ENCODE measurements at places on chromosomes 2 and 18.

- no peak for DNase-seq
Measured at GRCh38 chr18:35118641-35119040, 77.4 kb downstream of the MAPRE2 start.

DNA sequence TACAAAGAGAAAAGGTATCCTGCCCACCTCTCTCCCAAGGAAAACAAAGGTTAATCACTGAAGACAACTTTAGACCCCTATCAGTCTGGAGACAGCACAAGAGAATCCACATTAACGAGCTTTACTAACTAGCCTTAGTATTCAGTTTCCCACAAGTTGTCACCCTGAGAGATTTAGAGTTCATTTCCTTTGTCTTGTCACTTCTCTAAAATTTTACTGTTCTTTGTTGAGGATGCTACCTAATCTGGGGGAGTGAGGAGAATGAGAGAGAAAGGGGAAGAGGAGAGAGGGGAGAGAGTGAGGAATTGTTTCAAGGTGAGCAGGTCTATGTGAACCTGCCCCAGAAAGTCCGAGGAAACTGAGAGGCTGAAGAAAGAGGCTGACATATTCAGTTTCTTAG is 28.4 kb downstream of the C2orf76 start:
- DNase-seq, result no peak

- no peak for DNase-seq
Measured at GRCh38 chr18:22113144-22113844, 56.1 kb upstream of the GATA6 start.

DNA sequence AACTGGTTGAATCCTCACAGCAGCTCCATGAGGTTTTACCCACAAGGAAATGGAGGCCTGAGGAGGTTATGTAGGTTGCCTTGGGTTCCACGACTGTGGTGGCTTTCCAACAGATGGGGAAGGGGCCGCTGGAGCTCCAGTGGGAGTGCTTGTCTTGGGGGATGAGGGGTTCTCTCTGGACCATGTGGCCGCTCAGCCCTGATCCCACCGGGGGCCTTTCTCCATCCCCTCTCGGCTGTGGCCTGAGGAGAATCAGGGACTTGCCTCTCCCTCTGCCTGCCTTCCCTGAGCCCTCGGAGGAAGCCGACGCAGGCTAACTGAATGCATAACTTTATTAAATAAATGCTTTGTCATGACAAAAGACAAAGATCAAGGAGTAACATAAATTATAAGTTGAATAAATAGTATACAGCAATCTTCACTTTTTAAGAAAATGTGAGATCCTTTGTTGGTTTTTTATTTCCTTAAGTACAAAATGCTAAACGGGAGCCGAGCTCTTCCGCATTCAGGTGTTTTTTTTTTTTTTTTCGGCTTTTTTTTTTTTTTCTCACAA is 23.5 kb downstream of the IGFBP5 start:
- no peak for DNase-seq

DNA sequence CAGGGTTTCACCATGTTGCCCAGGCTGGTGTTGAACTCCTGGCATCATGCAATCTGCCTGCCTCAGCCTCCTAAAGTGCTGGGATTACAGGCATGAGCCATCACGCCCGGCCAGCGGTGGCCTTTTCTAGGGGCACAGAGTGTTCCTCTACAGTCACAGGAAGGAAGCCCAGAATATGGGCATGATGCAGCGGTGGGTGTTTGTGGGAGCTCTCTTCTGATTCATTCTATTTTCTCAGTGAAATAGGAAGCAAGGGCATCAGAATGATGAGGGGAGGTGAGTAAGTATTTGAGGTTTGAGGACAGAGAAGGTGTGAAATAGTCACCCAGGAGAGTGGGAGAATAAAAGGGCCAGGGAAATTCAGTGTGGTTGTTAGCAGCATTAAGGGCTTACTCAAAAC is 70.3 kb upstream of the PSME4 start:
- DNase-seq, result no peak

DNA sequence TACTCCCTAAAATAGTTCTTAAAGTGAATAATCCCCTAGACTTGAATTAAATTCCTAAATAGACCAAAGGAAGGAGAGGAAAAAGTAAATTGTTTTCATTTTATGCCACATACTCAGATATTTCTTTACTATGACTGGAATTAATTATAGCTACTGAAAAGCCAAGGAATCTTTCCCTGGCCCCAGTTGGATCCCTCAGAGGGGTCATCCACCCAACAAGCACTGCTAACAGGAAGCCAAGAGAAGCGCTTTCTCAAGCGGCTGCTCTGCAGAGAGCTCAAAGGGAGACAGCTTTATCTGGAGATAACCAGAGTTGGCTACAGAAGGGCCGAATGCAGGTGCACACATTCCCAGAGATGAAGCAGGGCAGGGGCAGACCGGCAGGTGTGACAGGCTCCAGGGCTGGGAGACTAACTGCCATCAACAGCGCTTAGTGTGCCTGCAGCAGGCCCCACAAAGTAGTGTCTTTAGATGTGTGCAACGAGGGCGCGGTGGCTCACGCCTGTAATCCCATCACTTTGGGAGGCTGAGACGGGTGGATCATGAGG is 51.1 kb downstream of the POLR1A start:
- DNase-seq, result peak; percentile 91

DNA sequence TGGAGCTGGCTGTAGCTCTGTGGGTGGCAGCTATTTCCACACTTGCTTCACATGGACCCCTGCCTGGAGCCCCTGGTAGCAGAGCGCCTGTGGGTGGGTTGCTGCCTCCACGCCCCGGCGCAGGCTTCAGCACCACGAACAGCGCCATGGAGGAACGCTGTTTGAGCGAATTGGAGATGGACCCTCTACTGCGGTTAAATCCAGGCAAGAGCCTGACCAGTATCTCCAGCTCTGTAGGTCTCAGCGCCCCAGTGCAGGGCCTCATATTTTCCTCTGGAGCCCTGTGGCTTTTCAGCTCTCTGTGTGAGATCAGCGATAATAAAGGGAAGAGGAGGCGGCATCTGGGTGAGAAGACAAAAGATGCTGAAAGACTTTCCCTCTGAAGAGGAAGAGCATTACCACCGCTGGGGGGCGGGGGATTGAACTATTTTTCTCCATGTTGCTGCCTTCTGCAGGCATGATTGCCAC is 12.0 kb downstream of the ONECUT2 start:
- DNase-seq, result peak; percentile 51

DNA sequence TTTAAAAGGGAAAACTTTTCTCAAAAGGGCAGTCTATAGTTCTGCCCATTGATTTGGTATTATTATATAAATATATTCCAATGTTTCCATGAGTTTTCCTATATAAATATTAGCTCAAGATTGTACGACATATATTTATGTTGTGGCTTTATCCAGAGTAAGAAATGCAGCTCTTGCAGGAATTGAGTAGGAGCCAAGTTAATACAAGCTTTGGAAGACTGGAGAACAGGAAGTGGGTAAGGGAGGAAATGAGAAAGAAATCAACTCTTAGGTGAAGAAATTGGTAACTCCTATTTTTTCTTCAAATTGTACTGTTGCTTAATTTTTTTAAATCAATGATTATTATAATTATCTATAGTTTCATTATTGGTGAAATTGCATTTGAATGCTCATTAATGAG is 105.4 kb upstream of the FAM117B start:
- DNase-seq, result peak; percentile 69

DNA sequence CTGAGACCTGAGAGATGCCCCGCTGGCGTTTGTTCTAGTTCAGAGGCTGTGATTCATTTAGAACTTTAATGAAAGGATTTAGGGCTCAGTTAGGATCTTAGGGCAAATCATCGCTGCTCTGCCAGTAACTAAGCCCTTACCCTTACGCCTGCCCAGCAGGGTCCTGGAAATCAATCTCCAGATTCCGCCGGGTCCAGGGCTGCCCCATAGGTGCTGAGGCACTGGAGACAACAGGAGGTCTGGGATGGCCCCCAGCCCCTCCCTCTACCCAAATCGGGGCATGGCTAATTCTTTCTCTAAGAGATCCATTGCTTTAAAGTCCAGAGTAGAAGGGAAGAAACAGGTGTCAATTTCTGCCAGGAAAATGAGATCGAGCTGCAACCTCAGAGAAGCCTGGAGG is 83.1 kb downstream of the SDC1 start:
- DNase-seq, result no peak

DNA sequence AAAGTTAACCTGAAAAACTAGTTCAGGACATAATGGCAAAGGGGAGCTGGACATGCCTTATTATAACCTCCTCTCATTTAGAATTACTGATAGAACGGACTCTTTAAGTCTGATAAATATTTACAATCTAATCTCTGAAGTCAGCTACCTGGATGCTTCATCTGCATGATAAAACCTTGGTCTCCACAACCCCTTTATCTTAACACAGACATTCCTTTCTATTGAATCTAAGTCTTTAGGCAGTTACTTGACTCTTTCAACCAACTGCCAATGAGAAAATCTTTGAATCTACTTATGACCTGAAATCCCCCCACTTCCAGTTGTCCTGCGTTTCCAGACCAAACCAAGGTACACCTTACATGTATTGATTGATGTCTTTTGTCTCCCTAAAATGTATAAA is 191.2 kb upstream of the LRRTM4 start:
- no peak for DNase-seq

DNA sequence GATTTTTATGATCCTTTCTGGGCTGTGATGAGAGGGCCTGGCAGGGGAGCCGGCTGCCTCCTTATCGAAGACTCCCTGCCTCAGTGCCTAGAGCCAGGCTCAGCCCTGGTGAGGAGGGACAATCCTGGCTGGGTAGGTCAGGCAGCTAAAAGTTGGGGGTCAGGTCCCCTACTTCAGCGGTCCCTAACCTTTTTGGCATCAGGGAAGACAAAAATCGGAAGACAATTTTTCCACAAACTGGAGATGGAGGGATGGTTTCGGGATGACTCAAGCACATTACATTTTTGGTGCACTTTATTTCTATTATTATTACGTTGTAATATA is 53.1 kb downstream of the HS1BP3 start:
- DNase-seq, result no peak

Data from fibroblast of skin of scalp (primary cell).